ENCODE measurements at places on chromosomes 7 and 10.

DNA sequence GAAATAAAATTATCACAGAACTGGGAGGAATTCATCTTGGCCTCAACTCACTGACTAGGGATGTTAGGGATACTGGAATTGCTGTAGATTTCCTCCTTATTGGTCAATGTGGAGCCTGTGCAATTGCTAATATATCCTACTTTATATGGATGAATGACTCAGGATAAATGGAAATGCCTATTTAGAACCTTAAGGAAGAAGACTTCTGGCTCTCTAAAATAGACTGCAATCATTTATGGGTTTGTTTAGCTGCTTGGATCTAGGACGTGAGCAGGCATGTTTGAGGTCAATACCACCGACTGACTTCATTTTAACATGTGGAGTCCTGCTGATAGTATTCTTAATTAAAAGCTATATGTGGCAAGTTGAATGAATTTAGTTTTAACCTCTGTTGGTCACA lies 1040.1 kb upstream of the LRRN3 start:
- no peak for DNase-seq

DNA sequence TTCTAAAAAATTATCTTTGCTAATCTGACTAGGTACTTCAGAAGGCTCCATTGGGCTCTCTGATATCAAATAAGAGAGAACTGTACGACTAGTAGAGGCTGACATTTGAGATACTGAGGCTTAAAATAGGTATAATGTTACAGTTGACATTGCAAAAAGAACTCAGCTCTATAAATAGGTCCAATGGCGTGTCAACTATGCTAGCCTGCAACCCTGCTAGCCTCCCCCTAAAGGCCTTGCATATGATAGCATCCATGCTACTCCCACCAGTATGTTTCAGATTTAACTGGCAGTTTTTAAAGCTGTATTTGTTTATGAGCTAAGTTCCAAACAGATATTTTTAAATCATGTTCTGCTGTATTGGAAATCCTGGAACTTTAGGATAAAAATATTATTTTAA lies at the start of gene PPP1R3A:
Gene PPP1R3A, minus strand, starts transcription at position 64 of the 400 bp plus-strand sequence. Its CDS starts 13 bp downstream, at position 51.
- no peak for DNase-seq

DNA sequence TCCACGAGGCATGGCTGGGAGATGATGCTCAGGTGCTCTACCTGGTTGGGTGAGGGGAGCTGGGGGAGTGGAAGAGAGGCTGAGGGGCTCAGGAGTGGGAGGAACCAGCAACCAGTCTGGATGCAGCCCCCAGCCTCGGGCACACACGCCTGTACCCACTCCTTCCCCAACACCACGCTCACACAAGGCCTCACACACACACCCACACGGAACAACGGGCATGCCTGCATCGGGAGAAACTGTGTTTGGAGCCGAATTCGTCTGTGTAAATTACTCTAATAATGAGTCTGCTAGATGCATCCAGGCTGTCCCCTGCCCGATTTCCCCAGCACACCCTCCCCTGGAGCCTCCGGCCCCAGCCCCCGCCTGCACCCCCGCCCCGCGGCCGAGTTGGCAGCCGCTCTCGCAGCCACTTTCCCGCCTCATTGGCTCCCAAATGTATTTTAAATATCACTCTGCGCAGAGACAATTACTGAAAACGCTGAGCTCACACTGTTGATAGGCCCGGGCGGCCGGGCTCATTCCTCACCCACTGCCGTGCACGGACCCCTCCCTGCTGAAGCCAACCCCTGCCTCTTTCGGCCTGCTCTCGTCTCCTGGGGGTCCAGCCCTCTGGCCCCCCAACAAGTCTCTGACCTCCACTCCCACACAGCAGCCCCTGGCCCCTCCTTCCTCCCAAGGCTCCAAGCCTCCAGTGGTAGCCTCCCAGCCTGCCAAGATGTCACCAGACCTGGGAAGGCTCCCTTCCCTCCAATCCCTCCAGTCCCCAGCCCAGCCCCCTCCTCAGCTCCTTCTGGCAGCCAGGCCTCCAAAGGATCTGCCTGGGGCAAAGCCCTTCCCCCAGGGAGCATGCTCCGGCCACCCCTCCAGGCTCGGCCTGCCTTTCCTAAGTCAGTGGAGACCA lies 11.1 kb downstream of the H2BK1 start:
- peak; percentile 64 for DNase-seq

GRCh38 chr10:25522946-25523608 lies 348.3 kb downstream of the GPR158 start:
- no peak for DNase-seq

DNA sequence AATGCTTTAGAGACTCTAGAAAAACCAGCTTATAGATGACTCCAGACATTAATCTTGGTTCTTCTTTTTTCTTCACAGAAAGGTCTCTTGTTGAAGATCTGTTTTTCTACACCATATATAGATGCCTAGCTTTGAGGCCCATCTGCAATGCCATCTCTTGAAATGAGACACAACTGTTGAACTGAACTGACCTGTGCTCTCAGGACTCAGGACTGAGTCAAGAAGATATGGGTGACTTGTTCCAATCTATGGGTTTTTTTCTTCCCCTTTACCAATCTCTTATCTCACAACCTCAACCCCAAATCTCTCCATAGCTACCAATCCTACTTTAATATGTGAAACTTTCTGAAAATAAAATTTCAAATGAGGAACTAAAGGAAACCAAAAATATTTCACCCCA lies 194.7 kb downstream of the SNX13 start:
- DNase-seq, result no peak

DNA sequence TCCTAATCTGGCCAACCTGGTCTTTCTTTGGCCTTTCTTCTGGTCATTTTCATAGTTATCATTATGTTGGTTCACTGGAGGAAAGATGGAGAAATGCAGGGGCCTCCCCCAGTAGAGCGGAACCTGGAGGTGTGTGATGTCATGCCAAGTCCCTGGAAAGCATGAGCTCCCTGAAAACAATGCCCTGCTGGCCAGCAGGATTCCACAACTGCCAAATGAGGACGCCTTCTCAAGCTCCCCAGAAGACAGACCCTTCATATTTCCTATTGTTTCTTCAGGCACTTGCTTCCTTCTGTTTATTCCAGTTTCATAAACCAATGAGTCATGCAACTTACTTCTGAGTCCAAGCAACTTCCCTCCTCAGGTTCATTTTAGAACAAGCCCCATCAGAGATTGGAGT lies 339.0 kb downstream of the GATA3 start:
- DNase-seq, result no peak

DNA sequence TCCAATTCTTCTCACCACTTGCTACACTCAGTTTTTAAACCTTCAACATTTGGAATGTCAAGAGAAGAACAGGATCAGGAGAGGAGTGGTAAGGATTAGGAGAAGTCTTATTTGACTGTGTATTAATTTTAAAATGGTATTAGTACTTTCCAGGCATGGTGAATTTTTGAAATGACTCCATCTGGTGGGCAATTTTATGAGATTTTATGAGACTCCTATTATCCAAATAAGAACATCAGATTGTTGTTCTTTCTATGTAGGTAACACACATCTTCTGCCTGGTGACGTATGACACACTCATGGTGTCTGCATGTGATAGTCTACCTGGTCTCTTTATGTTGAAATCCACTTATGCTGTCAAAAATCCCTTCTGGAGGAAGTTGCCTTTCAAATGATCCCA lies 51.0 kb downstream of the SLC13A1 start:
- no peak for DNase-seq

DNA sequence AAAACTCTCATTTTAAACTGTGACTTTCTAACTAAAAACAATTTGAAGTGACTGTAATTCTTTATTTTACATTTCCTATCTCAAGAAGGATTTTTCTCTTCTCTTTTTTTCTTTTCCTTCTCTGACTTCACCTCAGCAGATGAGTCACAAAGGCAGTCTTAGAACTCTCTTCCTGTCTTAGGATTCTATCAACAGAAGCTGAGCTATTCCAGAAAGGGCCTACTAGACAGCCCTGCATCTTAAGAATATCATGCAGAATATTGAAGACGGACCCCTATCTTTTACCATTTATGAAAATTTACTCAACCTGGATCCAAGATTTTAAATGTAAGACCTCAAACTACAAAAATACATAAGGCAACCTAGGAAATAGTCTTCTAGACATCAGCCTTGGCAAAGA lies 365.7 kb upstream of the SEMA3C start:
- DNase-seq, result no peak

- no peak for DNase-seq
Observed at GRCh38 chr10:44922796-44923545, 11.8 kb downstream of the TMEM72 start.

- DNase-seq, result no peak
Observed at GRCh38 chr10:130416334-130417150, 280.4 kb downstream of the GLRX3 start.

DNA sequence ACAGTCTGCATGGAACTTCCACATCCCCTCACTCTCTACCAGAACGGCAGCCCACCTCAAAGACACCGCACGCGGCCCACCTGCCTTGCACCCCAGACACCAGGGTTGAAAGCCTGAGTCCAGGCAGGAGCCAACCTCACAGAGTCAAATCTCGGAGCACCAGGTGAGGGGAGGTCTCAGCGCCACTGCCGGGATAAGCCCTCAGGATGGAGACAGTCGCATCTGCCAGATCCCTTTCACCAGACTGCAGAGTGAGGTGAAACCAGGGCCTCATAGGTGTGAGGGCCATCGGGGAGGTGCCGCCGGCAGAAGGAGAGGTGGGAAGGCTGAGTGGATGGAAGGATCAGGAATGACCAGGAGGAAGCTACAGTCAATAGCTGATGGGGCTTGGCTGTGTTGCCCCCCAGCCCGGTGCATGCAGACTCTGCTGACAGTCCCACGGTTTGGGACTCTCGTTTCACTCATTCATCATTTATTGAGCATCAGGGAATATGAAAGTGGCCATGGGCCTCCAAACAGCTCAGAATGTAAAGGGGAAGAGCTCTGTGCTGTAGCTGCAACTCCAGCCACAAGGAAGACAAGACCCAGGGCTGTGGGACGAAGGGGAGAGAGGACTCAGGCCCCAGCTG lies 315.0 kb downstream of the PTPRN2 start:
- no peak for DNase-seq

GRCh38 chr7:76395965-76396726 lies 13.4 kb downstream of the SSC4D start:
- peak; percentile 71 for DNase-seq

GRCh38 chr10:124278356-124278755 lies 140.4 kb downstream of the OAT start:
- DNase-seq, result no peak

- no peak for DNase-seq
Observed at GRCh38 chr7:69095127-69095526, 503.1 kb upstream of the AUTS2 start.

- no peak for DNase-seq
Observed at GRCh38 chr10:1615186-1615954, 122.0 kb downstream of the ADARB2 start.

DNA sequence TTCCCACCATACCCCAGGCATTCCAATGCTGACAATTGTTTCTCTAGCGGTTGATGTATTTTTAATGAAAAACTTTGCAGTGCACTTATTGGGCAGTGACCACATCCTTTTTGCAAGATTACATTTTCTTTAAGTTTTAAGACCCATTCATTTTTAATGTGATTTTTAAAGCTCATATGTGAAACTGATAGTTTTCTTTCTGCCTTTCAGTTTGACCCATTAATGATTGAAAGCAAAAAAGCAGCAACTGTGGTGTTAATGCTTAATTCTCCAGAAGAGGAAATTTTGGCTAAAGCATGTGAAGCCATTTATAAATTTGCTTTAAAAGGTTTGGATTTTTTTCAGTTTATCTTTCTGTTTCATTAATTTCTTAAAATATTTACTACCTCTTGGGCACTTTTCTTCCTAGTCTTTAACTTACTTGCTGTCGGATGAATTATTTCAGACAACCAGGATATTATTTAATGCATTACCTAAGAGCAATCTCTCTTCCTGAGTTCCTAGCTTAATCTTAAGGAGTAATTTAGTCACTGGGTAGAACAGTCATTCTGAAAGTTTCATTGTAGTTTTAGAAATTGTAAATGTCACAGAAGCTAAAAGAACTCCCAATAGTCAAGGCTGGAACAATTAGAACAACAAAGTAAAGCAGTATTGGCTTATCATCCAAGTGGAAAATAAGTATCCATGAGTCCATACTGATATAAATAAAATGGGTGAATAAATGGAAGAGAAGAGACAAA lies 18.3 kb downstream of the ARMC3 start:
- no peak for DNase-seq

Measured in femur (tissue), 1 donor.